Glutamatergic neuron (in vitro differentiated cells): ENCODE measurements at places on chromosomes 12 and 14. TPM values are rescaled to one million over a fixed set of nuclear protein-coding genes. Genes with fewer than 3 reads are reported as not detected.
A peak's percentile ranks its signal among the peaks of the same experiment; 100 is the strongest.

DNA sequence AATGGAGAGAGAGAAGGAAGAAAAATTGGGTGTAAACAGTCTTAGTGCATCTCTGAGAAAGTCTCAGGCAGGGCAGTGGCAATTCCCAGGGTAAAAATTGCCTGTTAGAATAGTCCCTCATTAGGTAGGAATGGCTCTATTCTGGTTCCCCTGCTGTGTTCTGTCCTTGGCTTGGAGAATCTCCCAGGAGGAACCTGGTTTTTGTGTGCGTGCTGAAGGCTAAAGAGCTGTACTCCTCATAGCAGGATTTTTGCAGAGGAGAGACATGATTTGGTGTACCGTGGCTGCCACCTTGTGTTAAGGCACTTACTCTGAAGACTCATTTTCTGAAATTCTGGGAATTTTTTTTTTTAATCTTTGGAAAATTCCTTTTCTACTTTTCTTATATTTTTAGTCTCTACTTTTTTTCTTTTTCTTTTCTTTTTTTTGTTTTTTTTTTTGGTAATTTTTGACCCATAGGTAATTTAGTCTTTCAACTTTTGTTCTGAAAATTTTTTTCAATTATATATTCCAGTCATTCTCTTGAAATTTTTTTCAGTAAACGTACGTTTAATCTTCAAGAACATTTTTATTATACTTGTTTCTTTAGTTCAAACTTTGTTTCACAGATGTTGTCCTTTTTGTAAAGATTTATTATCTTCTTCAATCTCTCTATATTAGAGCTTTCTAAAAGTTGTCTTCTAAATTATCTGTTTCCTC, 63.8 kb downstream of the FBXO33 start:
- peak; percentile 58 for DNase-seq

- no peak for DNase-seq
These were observed 86.5 kb upstream of the ZFP36L1 start for GRCh38 chr14:68879321-68879781.

The ERBB3 gene
- total RNA-seq: 33.7 TPM

The KLHL33 gene
- total RNA-seq: 0.15 TPM

- DNase-seq: no peak
These were observed 97.2 kb upstream of the PSMC1 start for GRCh38 chr14:90159146-90159545.
